Left renal cortex interstitium (tissue), 4 donors: ENCODE measurements at places on chromosomes 16 and 17.

DNA sequence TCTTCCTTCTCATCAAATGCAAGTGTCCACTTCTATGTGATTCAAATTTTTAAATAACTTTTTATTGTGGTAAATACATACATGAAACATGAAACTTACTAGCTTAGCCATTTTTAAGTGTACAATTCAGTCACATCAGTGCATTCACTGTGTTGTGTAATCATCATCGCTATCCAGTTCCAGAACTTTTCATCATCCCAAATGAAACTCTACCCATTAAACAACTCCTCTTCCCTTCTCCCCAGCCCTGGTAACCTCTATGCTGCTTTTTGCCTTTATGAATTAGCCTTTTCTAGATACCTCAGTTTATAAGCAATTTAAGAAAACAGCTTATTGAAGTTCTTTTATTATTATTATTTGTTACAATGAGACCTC is 41.1 kb upstream of the IL34 start:
- no peak for DNase-seq

DNA sequence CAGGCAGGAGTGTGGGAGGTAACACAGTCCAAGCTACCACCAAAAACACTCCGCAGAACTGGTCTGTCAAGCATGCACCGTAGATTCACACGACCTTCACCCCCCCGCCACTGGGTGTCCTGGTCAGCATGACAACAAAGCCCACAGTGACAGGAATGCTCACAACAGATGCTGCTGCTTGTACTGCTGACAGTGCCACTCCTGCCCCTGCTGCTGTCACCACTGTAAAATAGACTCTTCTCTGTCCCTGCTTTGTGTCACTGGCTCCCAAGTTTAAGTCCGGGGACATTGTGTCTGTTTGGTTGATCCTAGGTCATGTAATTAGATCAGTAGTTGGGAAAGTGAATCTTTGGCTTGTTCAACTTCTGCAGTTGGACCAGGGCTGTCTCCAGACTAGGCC is 7.0 kb upstream of the ODF4 start:
- DNase-seq: no peak

GRCh38 chr17:32558997-32559650 is 72.3 kb downstream of the CDK5R1 start:
- no peak for DNase-seq

DNA sequence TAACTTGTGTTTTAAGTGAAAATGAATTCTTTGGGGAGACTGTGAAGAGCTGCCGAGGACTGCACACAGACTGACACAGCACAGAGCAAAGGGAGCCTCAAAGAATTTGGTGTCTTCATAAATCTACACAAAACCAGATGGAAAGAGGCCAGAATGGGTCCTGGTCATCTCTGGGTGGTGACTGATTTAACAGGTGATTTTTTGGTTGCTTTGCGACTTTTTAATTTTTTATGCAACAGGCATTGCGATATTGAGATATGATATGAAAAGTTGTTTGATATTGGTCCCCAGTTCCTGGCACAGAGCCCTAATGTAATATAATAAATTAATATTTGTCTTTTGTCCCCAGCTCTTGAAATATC is 12.6 kb upstream of the EIF1 start:
- DNase-seq: no peak

DNA sequence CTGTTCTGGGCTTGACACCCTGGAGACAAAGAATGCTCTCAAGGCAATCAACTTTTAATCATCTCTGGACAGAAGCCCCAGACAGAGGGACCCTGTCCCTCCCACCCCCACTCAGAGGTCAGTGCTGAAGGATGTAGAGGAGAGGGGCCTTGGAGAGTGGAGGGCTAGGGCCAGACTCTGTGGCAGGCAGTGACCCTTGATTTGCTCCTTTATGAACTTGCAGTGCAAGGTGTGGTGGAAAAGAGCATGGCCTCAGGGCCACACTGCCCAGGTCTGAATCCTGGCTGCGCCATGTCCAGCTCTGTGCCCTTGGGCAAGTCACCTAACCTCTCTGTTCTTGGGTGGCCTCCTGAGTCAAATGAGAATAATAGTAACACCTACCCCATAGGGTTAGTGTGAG is 134.3 kb downstream of the TMEM132E start:
- DNase-seq: no peak
